DMS 273 treated with DMSO at 0.1 percent for 48 hours (cell line): ENCODE measurements at places on chromosomes 12 and 14.
A peak's percentile ranks its signal among the peaks of the same experiment; 100 is the strongest.

DNA sequence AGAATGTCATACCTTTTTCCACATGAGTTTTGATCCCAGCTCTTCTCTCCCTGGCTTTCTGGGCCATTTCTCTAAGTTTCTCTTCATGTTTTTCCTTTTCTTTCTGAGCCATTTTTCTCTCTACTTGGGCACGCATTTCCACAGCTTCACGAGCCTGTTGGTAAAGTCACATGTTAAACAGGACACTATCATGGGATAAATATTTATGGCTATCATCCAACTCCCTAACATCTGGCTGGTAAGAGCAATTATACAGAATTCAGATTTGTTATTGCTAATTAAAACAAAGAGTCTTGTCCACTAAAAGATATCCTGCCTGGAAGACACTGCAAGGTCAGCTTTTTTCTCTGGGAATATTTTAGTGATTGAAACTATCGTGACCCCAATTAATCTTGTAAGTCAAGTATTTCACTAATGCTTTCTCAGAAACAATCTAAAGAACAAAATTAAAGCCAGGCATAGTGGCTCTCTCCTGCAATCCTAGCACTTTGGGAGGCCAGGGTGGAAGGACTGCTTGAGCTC lies 23.1 kb downstream of the SLIRP start:
- no peak for DNase-seq

- no peak for DNase-seq
Observed at GRCh38 chr12:130669797-130670196, 46.3 kb downstream of the RIMBP2 start.

- no peak for DNase-seq
Observed at GRCh38 chr14:34754687-34755086, 40.3 kb upstream of the CFL2 start.

DNA sequence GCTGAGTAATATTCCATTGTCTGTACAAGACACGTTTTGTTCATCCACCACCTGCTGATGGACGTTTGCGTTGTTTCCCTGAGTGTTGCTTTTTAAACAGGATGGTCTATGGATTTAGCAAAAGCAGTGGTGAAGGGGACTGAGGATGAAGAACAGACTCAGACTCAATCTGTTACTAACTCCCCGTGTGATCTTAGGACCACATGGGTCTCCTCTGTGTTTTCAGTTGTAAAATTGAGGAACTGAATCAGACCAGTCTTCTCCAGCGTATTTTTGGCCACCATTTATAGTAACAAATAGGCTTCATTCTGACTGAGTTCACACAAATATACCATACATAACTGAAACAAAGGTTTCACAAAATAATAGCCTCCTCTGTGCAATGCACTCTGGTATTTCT lies 85.6 kb downstream of the FOXN3 start:
- no peak for DNase-seq

DNA sequence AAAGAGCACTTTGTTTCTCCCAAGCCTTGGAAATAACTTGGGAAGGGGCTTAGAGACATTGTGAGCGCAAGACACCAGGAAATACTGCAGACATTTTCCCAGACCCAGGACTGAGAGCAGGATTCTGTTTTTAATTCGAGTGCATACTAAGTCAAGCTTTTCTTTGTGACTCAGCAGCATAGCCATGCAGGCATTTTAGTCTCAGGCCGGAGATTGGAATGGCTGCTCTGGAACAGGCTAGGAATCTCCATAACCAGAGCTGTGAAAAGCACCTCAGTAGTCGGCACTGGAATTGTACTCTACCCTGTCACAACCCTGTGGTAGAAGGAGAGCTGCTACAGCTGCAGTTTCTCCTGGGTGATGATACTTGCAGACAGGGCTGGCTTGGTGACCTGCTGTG lies 28.9 kb upstream of the GARIN6 start:
- no peak for DNase-seq

DNA sequence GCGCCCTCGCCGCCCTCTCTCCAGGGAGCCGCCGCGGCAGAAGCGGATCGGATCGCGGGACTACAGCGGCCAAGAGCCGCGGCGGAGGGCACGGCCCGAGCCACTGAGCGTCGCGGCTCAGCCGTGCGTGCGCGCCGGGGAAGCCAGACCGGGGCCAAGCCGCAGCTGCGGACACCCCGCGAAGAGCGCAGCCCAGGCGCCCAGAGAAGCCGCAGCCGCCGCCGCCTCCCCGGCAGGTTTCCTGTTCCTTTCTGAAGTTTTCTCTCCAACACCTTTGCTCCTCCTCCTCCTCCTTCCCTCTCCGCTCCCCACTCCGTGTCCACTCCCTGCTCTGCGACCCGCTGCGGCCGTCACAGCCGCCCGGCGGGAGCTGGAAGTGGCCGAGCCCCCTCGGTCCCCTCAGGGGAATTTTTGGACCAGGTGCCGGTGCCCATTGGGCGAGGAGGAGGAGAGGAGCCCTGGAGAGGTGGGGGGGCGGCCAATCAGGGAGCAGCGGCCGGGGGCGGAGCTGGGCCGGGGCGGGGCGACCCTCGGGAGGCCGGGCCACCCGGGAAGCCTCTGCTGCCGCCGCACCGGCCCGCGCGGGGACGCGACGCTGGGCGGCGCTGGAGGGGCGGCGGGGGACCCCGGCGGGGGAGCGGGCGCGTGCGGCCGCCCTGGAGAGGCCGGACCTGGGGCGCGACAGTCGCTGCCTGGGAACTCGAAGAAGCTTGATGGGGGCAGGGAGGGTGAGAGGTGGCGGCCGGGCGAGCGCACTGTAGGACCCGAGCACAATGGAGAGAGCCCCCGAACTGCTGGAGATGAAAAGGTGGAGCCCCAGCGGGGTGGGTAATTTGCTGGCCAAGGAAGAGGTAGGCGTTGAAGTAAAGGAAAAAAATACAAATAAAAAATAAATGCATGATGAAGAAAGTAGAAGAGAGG lies at the start of gene ITPR2:
Gene ITPR2 (minus strand): TSS at position 373 of the 921 bp plus-strand sequence. CDS start 413 bp downstream, outside the sequence.
- peak; percentile 58 for DNase-seq

DNA sequence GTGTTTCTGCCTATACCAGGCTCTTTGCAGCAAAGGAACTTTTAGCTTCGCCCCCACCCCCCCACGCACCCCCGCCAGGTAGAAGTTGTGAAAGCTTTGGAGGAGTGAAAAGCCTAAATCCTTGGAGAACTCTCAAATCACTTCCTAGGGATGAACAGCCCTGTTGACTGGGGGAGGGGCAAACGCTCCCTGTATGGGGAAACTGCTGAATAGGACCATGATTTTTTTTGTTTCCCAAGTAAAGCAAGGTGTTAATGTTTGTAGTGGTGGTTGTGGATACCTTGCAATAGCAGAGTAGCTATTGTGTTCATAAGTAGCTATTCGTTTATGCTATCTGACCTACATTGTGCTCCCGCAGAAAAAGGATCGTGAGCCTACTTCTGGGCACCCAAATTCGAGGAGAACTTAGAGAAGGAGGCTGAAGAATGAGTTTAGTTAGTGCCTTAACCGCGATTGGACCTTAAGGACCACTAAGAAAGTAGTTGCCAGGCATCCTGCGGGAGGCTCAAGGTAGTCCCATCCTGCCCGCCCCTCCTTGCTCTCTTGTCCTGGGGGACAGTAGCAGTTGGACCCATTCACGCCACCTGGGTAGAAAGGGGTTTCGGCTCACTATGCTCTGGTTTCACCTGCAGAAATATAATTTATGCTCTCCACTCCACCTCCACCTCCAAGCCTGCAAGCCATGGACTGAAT lies 901 bp upstream of the NFKBIA start:
- DNase-seq = no peak

GRCh38 chr12:48123169-48123568 lies 4.0 kb downstream of the PFKM start:
- no peak for DNase-seq

DNA sequence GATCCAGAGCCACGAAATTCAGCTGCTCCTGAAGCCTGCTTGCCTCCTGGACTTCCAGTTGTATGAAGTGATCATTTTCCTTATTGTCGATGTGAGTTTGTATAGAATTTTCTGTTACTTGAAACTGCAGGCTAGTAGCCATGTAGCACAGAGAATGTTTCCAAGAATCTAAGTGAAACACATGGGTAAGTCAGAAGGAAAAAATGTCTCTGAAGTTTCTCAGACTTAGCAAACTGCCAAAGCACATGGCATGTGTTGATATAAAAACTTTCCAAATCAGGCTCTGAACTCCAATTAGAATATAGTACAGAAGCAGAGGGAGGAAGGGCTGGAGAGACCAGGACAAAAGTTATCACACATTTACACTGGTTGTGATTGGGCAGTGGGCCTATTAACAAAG lies 9.8 kb upstream of the PCNX1 start:
- DNase-seq = no peak

DNA sequence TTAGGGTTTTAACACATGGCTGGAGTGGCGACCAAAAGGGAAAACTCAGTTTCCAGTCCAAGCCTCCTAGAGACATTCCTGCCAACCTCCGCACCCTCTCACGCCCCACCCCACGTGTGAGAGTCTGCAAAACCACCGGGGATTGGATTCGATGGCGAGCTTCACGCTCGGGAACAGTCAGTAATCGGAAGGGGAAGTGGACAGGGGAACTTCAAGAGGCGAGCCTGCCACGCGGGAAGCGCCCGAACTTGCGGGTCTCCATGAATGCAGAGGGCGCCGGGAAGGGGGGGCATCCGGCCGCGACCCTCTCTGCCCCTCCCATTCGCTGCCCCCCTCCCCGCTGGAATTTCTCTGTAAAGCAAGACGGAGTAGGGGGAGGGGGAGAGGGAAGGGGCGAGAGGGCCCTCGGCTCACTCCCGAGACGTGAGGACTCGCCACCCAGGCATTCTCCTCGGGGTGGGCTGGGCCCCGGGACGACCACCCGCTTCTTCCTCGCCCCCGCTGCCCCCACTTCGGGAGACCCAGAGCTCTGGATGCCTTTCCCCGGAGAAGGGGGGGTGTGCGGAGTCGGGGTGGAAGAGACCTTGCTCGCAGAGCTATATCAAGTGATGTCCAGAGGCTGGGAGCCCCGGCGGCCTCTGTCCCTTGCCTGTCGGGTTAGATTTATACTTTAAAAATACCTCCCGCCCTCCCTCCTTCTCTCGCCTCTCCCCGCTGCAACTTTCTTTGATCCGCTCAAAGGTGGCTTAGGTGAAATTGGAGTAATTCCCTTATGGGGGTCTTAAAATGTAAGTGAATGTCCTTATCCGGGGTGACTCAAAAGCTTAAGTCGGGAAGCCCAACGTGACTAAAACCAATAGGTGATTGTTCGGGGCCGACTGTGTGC lies 2.5 kb upstream of the CCND2 start:
- DNase-seq = no peak

DNA sequence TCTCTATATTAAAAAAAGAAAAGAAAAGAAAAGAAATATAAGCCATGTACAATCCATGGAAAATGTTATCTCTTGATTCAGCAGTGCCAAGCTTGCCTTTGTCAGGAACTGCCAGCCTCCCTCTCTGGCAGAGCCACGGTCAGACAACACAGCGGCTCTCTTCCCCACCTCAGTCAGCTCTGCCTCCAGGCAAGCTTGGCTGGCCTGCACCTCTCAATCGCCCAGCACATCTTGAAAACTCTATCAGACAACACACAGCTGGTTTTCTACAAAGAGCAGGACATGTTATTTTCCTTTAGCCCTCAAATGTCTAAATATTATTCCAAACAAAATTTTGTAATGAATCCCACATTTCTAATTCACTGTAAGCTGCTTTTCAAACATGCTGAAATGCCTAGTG lies 20.0 kb upstream of the GCH1 start:
- no peak for DNase-seq

- DNase-seq = no peak
Observed at GRCh38 chr12:12217018-12217359, 49.9 kb downstream of the LRP6 start.

GRCh38 chr12:128425666-128426331 lies 158.8 kb downstream of the TMEM132C start:
- DNase-seq = no peak

DNA sequence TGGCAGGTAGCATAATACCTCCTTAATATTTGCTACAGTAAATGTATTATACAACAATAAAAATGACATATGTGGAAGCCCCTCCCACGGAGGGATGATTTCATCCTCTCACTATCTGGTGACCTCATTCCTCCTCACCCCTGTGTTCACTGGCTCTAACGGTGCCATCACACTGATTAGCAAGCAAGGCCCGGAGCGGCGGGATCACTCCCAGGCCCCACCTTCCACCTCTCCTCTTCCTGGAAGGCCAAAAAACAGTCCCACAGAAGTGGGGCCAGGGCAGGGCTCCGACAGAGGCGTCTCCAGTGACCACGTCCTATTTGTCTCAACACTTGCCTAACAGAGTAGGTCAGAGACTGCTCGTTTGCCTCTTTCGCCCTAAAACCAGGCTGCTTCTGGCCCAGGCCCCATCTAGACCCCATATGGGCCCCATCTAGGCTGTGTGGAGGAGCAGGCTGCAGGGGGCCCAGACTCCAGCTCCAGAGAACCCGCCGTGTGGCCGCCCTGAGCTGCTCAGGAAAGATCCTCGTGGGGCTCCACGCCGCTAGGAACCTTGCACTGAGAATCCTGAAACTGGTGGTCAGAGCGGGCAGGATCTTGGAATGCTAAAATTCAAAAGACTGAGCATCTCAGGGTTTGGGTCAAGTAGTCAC lies 3.7 kb downstream of the SELPLG start:
- no peak for DNase-seq

DNA sequence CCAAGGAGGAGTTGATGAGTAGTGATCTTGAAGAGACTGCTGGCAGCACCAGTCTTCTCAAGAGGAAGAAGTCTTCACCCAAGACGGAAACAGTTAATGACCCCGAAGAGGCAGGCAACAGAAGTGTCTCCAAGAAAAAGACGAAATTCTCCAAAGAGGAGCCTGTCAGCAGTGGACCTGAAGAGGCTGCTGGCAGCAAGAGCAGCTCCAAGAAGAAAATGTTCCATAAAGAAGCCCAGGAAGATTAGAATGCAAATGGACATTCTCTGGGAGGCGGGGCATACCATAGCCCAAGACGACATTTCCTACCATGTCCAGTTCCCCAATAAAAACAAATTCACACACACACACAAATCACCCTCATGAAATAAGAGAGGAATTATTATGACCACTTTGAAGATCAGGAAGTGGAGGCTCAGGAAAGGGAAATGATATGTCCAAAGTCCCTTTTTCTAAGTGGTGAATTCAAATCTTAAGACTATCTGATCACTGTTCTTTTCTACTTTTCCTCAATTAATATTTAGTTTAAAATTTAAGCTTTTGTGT lies 131.8 kb downstream of the PAWR start:
- no peak for DNase-seq

DNA sequence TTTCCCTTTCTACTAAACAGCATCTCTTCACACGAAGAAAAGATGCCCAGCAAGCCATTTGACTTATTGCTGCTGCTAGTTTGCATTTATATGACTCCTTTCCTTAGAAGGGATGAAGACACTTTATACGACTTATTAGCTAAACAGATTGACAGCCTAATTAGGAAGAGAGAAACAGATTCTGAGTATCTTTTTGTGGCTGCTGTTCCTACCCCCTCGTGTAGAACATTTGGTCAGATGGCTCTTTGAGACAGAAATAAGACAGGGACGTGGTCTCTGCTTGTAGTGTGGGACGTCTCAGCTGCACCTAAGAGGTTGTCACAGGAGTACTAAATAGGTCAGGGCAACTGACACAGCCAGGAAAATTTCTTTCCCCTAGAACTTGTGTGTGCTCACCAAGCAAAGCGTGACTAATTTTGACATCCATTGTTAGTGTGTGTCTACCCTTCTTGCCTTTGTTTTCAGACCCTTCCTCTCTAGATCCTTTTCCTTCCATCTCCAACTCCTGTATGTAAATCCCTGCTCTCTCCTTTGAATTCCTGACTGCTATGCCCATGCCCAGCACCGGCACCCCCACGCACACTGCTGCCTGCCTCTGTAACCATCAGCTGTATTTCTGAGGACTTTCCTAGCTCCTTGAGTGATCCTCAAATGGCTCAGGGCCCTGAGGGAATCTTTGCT lies 83.2 kb downstream of the DAD1 start:
- no peak for DNase-seq

GRCh38 chr14:99612738-99613330 lies 8.8 kb upstream of the CCDC85C start:
- DNase-seq = no peak
